Mammary epithelial cell (primary cell): ENCODE measurements at places on chromosomes 3 and 15. TPM values are rescaled to one million over a fixed set of nuclear protein-coding genes. Genes with fewer than 3 reads are reported as not detected.

DNA sequence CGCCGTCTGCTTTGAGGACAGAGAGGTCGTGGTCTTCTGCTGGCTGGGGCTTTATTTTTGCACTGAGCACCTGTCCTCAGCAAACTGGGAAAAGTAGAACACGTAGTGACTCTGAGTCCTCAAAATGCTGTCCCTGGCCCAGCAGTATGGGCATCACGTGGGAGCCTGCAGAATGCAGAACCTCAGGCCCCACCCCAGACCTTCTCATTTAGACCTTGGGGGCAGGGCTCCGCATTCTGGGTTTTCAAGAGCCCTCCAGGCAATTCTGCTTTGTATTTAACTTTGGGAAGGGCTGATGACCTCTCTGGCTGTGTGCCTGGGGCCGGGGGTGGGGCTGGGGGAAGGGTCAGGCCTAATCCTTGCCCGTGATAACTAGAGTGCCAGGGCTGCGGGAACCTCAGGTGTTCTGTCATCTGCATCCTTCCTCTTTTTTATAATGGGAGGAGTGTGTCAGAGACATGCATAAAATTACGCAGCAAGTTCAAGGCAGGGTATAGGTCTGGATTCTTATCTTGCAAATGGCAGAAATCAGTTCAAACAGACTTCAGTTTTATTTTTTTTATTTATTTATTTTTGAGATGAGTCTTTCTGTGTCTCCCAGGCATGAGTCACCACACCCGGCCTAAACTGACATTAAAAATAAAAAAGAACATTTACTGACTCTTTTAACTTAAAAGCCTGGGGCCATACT, 11.1 kb downstream of the SLC6A6 start:
- no peak for DNase-seq

DNA sequence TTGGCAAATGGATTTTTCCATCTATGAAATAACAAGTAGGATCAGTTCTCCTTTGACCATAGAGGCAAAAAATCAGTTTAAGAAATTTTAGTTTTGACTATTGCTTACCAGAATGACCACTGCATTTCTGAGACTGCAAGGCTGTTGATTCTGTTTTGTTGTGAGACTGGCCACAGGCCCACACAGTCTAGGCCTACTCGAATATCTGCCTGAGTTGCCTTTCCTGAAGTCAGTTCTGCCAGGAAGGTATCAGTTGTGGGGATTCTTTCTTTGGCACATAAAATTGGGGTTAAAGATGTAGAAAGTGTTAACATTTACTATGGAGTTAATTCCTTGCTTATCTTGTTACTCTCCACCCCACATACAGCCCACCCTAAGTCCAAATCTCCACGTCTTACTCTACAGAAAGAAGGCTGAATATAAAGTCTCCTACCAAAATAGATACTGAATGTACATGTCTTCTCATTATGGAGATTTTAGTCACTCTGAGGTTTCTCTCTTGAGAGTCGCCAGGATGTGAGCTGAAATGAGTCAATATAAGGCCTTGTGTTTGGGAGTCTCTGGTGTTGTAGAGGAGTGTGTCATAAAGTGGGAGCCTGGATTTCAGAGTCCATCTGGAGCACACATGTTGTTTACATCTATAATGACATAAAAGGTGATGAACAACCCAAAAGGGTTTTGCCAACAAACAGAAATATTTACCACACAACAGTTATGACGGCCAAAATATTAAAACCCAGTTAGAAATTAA, 45.0 kb upstream of the WWTR1 start:
- peak; percentile 88 for DNase-seq

GRCh38 chr3:48631516-48632448, 3.5 kb downstream of the SLC26A6 start:
- no peak for DNase-seq

- DNase-seq, result no peak
Observed at GRCh38 chr15:50750227-50750705, 15.2 kb downstream of the SPPL2A start.

DNA sequence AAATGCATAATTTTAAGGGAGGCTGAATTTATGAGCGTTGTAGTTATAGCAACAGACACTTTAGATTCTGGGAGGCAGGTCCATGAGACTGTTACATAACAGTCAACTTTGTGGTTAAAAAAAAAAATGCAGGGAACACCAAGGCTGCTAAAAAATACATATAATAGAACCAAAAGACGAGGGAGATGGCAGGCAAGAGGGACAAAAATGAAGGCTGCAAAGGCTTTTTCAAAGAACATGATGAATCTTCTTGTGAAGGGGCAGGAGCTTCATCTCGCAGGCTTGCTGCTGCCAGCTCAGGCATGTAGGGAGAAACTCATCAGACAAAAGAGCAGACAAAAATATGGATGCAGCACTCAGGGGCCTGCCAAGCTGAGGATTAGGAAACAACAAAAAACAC, 243.9 kb downstream of the SHQ1 start:
- DNase-seq, result no peak

DNA sequence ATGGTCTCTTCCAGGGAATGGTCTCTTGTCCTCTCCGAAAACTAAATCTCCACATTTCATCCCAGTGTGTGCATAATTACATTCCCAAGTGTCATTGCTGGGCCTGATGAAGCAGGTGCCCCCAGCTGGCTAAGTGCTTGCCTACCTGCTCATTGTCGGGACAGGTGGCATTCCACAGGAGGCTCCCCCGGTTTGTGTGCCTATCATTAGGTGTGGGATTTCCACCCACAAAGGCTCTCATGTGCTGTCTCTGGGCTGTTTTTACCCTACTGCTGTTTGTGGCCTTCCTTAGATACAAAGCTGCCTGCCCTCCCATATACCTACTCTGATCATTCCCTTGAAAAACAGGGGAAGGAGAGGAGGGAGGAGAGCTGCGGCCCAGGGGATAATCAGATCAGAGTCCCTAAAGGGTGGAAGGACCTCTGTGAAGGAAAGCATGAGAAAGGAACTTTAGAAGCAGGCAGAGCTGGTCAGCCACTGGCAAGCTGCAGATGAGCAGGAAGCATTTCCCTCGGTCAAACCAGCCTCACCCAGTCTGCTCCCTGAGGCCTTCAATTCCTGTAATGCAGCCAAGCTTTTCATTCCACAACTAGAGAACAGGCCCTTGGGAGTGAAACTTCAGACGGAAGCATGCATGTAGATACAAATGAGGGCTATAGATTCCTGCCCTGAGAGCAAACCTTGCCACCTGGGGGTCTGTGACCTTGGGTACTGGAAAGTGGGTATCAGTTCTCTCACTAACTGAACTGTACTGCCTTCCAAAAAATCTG, 60.7 kb upstream of the HEG1 start:
- peak; percentile 82 for DNase-seq

GRCh38 chr3:191753196-191753595, 292.2 kb downstream of the PYDC2 start:
- peak; percentile 36 for DNase-seq

DNA sequence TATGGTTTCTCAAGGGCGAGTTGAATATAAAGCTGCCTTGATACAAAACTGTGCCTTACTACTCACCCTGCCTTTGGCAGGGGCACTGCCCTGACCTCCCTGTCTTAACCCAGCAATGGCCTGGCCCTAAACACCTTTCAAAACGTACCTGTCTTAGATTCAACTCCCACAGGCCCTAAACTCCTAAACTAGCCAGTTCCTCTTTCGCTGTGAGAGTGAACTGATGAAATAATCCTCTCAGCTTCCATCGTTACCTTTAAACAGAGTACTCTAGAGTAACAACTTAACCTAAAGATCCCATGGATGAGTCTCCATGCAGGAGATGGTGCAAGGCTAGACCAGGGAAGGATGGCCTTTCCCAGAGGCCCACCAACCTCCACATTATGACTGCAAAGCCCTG, 133.0 kb upstream of the THBS1 start:
- no peak for DNase-seq

DNA sequence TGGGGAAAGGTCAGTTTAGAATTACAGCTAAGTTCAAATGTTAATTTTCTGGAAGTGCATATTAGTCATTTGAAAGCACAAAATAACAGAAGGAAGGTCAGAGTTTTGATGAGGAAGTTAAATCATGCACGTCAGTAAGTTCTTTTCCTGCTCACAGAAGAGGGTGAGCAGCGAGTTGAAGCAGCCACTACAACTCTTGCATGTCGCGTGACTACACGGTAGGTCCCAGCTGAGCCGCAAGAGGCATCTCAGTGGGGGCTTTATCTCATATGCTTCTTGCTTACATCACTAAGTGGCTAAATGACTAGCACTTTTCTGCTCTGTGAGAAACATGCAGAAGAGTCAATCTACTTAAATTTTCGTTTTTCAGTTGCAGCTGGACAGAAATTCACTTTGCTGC, 21.3 kb upstream of the SEC62 start:
- no peak for DNase-seq

- DNase-seq, result no peak
Observed at GRCh38 chr3:53822331-53822741, 23.9 kb downstream of the CHDH start.

GRCh38 chr3:173709026-173709425, 311.5 kb downstream of the NLGN1 start:
- no peak for DNase-seq

GRCh38 chr3:43790060-43790459, 99.3 kb downstream of the ABHD5 start:
- no peak for DNase-seq

The GOLGA8R gene
- 0.09 TPM for polyA plus RNA-seq

The RASGRF1 gene
- polyA plus RNA-seq, result 1.1 TPM

The ATP2B2 gene
- not detected for polyA plus RNA-seq

The ITPR1 gene
- 9.2 TPM for polyA plus RNA-seq

The TRH gene
- not detected for polyA plus RNA-seq

The SHF gene
- polyA plus RNA-seq, result 1.0 TPM
